Hematopoietic multipotent progenitor cell treated with erythropoietin and hydrocortisone succinate and interleukin-3 and kit ligand, for 15 days (in vitro differentiated cells): ENCODE measurements at places on chromosomes 7 and 10.

- no peak for DNase-seq
These were observed 16.5 kb upstream of the TRIM8 start for GRCh38 chr10:102627736-102628293.

DNA sequence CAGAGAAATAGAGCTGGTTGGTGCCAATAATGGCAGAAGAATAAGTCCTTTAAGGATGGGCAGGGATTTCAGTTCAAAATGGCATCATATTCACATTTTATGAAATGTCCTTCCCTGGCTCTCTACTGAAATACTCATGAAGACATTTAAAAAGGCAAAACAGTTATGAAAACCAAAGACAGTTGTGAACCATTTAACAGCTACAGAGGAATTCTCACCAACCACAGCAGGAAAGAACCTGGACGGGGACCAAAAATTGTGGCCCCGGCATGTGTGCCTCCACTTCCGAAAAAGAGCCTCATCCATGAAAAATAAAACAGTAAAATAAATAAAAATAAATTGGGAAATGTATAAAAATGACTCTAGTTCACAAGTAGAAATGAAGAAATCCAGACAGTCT, 539.5 kb downstream of the SUGCT start:
- no peak for DNase-seq

DNA sequence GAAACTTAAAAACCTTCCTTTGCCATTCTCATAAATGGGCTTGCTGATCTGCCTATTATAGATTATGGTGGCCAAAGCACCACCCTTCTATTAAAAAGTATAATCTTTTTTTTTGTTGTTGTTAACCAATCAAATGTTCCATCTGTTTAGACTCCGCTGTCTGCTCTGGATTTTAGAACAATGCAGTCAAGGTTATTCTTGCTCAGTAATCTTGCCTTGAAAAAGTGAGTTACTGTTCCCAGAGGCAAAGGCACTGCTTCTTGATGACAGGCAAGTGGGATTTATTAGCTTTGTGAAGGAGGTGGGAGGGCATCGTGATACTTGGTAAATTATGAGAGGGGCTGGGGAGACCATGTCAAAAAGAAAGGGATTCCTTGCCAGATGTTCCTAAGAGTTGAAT, 143.5 kb downstream of the KIAA1217 start:
- no peak for DNase-seq

GRCh38 chr7:73895626-73896025, 34.7 kb downstream of the TMEM270 start:
- DNase-seq, result no peak

- no peak for DNase-seq
These were observed 1.8 kb upstream of the PFKFB3 start for GRCh38 chr10:6200734-6201515.

DNA sequence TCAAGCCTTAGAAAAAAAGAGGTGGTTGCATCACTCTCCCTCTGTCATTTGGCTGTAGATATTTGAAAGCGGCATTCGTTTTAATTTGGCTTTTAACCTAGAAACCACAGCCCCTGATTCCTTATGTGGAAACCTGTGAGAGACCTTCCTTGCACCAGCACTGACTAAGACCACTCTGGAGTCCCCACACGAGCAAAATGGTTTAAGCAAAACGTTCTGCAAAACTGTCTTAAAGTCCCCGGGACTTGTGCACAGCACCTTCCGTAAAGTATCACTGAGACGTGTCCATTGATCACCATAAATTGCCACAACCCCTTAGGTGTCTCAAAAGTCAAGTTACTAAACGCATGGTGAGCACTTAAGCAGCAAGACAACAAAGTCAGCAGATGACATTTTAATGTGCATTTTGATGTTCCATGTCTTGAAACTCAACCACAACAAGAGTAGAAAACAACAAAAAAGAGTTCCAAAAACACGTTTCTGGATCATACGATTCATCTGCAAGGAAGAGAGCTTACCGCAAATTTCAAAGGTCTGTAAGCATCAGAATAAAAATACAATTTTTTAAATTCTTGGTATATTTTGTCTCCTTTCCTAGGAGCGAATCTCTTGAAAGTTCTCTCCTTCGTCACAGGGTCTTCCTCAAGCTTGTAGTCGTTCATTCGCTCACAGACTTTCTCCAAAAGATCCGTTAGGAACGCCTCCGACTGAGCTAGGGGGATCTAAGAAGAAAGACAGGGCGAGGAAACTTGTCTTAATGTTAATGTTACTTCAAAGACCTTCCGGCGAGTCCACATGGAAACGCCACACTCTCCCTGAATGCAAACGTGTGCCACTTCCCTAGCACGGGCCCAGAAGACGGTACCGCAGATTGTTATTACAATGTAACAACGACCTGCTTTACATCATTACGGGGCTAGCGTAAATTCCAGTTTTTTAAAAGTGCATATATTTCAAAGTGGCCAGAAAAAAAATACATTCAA, 37.7 kb downstream of the CNPY1 start:
- no peak for DNase-seq

DNA sequence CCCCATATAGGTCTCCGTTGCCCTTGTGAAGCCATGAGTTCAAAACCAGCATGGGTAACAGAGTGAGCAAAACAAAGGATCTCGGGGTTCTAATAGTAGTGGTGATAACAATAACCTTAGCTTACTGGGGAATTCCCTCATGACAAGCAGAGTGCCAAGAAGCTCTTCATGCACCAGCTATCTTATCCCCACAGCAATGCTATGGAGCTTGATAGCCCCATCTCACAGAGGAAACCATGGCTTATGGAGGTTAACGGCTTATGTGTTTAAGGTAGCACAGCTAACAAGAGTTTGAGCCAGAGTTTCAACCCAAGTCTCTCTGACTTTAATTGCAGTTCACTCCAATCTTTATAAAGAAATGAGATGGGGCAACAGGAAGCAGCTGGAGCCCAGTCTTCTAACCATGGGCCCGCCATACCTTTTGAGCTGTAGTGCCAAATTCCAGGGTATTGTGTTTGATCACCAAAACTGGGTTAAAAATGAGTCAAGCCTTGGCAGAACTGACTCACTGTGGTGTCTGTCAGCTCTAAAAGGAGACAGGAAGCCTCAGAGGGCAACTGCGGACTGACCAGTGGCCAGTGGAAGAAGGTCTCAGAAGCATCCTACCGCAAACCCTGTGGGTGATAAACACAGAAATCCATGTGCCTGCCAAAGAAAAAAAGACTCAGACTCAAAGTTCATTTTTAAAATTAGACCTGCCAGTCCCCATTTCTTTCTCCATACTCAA, 16.5 kb upstream of the PLAU start:
- DNase-seq, result peak; percentile 32

GRCh38 chr10:33209802-33210201, 124.7 kb downstream of the NRP1 start:
- DNase-seq, result no peak

- DNase-seq, result no peak
These were observed 217.0 kb downstream of the CREB5 start for GRCh38 chr7:28629216-28629842.

DNA sequence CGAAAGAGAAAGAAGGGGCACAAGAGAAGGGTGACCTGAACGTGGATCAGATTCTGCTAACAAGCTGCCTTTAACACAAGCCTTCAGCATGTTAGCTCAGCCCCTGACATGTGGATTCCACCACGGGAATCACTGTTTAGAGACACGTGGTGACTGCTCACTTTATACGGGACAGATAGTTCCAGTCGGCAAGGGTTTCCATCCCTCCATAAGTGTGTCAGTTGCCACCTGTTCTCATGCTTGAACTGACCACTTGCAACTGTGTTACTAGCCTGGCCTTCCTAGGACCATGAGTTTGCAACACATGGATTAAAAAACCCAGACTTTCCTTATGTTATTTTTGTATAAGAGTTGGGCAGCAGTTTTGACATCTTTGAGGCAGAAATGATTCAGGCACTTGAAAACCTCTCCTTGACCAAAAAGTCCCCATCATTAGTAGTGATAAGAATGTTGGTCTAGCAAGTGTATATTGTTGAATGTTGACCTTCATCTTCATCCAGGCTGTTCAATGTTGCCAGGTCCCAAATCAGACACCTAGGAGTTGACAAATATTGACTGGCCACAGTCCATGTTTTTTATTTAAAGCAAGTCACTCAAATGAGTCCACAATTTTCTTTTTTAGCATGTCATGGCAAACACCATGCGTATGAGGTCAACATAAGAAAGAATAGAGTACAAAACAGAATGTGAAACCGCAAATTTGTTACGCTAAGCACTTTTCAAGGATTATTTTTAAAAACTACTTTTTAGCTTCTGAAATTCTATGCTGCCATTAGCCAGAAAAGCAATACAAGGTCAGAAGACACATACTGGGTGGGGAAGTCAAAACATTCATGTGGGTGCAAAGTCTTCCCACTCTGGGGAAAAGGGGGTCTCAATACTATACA, 101.6 kb downstream of the ABLIM1 start:
- no peak for DNase-seq

- DNase-seq, result no peak
These were observed 129.8 kb upstream of the PPP1R3A start for GRCh38 chr7:114048386-114049235.

DNA sequence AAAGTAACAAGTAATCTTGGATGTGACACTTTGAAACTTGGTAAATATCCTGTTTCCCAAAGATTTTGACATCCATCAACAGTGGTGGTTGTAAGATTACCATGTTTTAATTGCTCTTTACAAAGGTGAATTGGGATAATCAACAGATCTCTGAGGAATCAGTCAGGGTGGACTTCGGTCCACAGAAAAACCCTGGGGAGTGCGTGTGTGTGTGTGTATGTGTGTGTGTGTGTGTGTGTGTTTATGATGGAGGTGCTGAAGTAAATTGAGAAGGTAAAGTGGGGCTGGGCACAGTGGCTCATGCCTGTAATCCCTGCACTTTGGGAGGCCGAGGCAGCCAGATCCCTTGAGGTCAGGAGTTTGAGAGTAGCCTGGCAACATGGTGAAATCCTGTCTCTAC, 12.0 kb upstream of the AUTS2 start:
- no peak for DNase-seq

DNA sequence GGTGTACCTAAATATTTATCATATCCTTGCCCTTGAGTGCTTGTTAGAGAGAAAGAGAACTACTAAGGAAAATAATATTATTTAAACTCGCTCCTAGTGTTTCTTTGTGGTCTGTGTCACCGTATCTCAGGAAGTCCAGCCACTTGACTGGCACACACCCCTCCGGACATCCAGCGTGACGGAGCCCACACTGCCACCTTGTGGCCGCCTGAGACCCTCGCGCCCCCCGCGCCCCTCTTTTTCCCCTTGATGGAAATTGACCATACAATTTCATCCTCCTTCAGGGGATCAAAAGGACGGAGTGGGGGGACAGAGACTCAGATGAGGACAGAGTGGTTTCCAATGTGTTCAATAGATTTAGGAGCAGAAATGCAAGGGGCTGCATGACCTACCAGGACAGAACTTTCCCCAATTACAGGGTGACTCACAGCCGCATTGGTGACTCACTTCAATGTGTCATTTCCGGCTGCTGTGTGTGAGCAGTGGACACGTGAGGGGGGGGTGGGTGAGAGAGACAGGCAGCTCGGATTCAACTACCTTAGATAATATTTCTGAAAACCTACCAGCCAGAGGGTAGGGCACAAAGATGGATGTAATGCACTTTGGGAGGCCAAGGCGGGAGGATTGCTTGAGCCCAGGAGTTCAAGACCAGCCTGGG, 11.4 kb downstream of the SERPINE1 start:
- peak; percentile 63 for DNase-seq

DNA sequence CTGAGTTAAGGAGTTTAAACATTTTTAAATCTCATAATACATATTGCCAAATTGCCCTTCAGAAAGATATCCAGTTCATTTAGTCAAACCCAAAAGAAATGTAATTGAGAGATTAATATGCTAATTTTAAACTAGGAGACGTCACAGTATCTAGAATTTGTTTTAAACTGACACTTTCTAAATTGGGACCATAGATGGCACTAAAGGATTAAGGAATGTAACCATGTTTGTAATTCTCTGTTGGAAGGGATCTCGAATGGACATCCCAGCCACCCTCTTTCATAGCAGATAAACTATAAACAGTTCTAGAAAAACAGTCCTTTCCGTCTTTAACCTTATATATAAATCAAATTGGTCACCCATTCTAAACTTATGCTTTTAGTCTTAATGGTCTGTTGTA, 30.0 kb upstream of the SAMD9L start:
- DNase-seq, result peak; percentile 64

DNA sequence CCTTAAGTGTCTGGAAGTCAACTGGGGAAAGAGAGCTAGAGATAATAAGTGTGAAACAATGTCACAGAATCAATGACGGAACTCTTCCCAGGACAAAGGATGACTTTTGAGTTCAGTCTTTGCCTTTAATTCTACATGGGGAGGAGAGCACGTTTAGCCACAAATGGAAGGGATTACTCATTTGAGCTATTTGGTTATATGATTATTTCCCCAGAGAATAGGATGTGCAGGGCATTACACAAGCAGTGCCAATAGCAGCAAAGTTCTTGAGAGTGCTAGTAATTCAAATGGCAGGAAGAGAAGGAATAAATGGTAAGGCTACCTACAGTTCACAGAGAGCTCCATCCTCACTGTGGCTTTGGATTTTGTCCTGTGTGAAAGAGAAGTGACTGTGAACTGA, 6.0 kb downstream of the EGFR start:
- DNase-seq, result no peak

- DNase-seq, result no peak
These were observed 8.1 kb downstream of the ADCK2 start for GRCh38 chr7:140680886-140681285.

GRCh38 chr7:151186640-151187408, at the start of gene ASB10:
ASB10 (minus strand) TSS chr7:151187250; CDS start chr7:151187130, 120 bp downstream.
- no peak for DNase-seq

DNA sequence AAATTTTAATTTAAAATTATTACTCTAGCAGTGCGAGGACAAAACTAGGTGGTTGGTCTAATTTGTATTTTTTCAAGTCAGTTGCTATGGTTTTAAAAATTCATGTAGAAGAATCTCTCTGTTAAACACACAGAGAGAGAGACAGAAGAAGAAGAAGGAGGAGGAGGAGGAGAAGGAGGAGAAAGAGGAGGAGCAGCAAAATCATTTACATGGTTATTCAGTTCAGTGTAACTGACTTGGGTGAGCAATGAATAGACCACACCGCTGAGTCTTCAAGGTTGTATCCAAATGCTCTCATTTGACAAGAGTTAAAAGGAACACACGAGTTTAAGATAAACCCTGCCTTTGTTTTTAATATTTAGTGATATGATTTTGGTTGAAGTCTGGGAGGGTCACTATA, 131.1 kb downstream of the PDE1C start:
- DNase-seq, result no peak

DNA sequence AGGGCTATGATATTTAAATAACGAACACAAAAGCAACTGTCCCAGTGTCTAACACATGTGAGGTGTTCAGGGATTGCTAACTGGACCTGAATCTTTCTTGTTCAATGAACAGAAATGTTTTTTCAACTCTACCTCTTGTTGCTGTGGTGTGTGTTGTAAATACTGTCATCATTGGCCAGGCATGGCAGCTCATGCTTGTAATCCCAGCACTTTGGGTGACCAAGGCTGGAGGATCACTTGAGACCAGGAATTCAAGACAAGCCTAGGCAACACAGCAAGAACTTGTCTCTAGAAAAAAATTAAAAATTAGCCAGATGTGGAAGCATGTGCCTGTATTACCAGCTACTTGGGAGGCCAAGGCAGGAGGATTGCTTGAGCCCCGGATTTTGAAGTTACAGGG, 1250.9 kb downstream of the TYW1 start:
- no peak for DNase-seq
